ENCODE measurements at places on chromosomes 16 and 17.

- no peak for DNase-seq
Observed at GRCh38 chr17:9223531-9223930, 202.2 kb downstream of the NTN1 start.

- no peak for DNase-seq
Observed at GRCh38 chr17:27459433-27459832, 3.2 kb downstream of the KSR1 start.

DNA sequence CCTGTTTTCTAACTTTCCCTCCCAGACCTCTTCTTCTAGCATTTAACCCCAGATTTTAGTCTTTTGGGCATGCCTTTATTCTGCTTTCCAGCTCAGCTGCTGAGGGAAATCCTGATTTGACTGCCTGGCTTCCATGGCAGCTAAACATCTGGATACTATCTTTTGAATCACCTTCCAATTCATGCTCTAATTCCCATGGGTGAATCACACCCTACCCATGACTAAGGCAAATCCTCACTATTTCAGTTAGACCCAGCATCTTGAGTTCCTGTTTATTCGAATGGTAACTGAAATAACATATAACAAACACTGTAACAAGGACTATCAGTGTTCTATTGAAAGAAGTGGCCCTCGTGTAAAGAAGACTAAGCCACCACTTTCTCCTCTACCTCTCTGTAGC, 29.8 kb downstream of the CA10 start:
- no peak for DNase-seq

- no peak for DNase-seq
Observed at GRCh38 chr17:58995247-58995940, 111.3 kb downstream of the TRIM37 start.

DNA sequence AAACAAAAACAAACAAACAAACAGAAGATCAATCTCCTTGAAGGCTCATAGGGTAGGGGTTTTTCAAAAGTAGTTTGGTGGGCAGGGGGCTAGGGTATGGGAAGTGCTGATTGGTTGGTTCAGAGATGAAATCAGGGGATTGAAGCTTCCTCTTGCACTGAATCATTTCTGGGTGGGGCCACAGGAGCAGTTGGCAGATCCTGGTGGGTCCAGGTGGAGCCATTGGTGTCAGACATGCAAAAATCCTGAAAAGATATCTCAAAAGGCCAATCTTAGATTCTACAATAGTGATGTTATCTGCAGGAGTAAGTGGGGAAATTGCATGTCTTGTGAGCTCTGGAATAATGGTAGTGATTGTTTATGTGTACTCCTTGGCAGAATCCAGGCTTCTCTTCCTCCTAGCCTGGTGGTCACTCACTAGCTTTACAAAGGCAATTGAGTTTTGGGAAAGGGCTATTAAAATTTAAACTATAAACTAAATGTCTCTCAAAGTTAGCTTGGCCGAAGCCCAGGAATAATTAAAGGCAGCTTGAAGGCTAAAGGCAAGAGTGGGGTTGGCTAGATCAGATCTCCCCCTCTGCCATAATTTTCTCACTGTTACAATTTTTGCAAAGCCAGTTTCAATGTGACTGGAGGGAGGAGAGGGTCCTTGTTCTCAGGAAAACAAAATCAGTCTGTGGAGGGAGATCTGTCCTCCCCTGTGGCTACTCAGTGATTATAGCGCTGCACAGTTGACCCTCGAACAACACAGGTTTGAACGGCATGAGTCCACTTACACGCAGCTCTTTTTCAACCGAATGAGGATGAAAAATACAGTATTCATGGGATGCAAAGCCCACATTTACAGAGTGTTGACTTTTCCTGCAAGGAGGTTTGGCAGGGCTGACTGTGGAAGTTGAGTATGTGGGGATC, 45.2 kb downstream of the RNF112 start:
- DNase-seq = no peak

All from stimulated activated CD8-positive, alpha-beta memory T cell treated with anti-CD3 and anti-CD28 coated beads, Interleukin-15, amount 100 ng/mL, for 1 hour (primary cell).